PC-3 (cell line): ENCODE measurements at places on chromosomes 6 and 20.

DNA sequence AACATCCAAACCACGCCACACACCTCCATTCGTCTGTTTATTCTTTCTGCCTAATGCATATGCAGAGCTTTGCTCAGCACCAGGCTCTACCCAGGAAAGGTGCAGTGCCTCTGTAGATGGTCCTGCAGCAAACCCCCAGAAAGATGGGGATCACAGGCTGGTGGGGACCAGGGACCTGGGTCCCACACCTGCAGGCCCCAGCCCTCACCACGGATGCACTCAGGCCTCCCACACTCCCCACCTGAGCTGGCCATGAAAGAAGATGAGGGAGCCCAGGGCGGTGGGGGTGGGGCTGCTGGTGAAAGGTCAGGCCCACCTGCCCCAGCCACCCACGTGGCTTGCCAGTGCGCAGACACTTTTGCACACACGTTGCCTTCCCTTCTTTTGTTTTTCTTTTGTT is 217.7 kb downstream of the TAF4 start:
- DNase-seq: no peak

GRCh38 chr20:38167851-38168760 is 3.0 kb upstream of the TGM2 start:
- DNase-seq: peak; percentile 98

- peak; percentile 74 for DNase-seq
Measured at GRCh38 chr6:131844243-131844841, 36.5 kb downstream of the ENPP1 start.

GRCh38 chr20:17631576-17632319 is 50.3 kb downstream of the RRBP1 start:
- DNase-seq: no peak

GRCh38 chr6:8279041-8279805 is 156.1 kb downstream of the SLC35B3 start:
- DNase-seq: no peak

DNA sequence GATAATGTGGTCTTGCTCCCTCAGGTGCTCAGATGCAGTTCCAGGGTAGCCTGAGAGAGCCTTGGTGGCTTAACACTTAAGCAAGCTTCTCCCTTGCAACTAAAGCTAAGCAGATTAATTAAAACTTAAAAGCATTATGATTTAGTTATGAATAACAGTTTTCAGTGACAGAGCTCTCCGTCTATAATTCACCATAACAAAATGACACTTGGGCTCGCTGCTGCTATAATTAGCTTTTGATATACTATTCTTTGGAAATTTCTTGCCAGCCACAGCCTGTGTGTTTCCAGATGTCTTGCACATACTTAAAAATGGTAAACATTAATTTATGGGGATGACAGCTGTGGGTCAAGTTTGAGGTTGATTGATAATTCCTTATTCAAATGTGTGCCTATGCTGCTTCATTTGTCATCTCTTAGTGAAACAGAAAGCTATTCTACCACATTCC is 380.5 kb downstream of the TFAP2B start:
- DNase-seq: no peak
